ENCODE measurements at places on chromosomes 11 and 22.

DNA sequence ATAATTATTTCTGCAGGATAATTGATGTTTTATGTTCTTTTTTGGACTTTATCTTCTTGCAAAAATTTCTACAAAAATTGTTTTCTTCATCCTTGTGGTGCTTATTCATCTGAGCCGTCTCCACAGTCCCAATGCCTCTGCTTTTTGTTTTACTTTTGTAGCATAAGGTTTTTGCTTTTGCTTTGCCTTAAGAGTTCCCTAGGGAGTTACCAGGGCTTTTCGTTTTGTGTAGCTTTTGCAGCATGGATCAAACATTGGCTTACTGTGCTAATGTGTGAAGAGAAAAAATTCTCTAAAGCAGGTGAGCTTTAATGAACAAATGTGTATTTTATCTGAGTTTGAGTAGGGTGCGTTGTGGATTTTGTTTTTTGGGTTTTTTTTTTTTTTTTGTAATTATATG is 11.8 kb downstream of the XBP1 start:
- DNase-seq = no peak

- DNase-seq = no peak
Observed at GRCh38 chr11:79456501-79456900, 15.7 kb upstream of the TENM4 start.

- no peak for DNase-seq
Observed at GRCh38 chr11:7449211-7449840, 36.0 kb upstream of the OLFML1 start.

DNA sequence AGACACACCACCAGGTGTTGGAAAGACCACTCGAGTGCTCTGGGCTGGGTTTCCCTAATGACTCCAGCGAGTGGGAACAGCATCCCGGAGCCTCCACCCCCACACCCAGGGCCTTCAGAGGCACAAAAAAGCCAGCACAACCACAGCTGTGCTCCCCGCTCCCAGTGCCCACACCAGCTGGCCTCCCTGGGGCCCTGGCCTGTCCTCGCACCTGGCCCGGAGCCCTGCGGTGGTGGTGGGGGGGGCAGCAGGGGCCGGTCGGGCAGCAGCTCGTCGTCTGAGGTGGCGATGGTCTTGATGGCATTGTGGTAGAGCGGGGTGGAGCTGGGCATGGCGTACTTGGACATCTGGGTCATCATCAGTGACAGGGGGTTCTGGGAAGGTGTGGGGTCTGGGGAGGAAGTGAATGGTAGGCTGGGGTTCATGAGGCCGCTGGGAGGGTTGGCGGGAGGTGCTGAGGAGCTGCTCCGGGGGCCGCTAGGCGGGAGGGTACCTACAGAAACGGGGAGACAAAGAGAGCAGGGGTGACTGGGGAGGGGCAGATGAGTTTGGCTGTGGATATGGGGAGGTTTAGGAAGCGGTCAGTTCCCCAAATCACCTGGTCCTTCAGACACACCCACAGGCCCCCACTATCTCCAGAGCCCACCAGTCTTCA is 16.1 kb downstream of the CXCR5 start:
- DNase-seq = no peak

DNA sequence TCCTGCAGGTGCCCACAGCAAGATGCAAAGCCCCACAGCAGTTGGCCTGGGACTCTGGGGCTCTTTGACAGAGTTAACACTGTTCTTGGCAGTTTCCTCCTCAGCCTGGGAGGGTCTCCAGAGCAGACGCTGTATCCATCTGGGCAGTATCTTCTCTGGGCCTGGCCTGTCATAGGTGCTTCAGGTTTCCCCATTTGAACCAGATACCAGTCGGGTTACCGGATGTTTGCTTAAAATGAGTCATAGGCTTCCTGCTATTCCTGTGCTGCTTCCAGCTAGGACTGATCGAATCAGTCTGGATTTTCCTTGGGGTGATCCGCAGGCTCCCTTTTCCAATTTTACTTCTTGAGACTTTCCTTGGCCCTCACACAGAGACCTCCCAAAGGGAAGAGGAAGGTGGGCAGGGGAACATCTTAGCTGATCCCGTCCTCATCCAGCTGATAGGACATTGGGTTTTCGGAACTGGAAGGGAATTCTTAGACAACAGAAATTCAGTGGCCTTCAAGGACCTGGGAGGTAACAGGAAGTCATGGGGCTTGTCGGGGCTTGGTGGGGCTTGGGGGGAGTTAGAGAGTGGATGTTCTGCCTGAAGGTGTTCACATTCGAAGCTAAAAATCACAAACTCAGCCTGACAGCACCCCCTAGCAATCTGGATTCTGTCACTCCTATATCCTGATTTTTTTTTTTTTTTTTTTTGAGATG is 2.4 kb upstream of the RANGAP1 start:
- no peak for DNase-seq

DNA sequence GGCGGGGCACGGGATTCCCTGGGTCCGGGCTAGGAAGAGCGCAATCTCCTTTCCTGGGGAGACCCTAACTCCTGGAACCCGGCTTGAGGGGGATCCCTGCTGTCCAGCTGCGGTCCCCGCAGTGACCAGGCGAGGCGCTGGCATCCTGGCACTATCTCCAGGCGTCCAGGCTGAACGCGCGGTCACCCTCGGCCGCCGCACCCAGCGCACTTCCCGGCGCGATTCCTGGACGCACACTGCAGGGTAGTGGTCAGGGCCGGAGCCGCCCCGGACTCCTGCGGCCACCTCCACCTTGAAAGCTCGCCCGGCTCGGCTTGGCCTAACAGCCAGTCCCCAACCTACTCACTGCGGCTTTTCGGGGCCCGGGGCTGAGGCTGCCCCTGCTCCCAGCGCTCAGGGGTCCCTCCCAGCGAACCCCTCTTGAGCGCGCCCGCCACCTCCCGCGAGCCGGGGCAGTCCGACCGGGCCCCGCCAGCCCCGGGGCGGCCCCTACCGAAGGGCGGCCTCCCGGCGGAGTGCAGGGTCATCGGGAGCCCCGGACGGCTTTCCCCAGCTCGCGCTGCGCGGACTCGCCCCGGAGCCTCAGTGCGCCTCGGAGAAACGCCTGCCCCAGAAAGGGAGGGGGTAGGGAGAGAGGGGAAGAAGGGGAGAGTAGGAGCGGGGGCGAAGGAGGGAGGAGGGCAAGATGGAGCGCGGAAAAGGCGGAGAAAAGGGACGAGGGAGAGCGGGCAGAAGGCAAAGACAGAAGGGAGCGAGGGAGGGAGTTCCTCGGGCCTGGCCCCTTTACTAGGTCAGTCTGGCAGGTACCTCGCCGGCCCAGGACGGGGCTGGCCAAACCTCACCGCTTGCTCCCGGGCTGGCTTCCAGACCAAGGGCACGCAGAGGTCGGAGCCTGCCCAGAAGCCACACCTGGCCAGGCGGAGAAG is 1.0 kb downstream of the POU2AF3 start:
- DNase-seq = no peak

DNA sequence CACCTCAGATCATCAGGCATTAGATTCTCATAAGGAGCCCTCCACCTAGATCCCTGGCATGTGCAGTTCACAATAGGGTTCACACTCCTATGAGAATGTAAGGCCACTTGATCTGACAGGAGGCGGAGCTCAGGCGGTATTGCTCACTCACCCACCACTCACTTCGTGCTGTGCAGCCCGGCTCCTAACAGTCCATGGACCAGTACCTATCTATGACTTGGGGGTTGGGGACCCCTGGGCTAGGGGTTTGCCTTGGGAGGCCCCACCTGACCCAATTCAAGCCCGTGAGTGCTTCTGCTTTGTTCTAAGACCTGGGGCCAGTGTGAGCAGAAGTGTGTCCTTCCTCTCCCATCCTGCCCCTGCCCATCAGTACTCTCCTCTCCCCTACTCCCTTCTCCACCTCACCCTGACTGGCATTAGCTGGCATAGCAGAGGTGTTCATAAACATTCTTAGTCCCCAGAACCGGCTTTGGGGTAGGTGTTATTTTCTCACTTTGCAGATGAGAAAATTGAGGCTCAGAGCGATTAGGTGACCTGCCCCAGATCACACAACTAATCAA is 2.2 kb downstream of the APOC3 start:
- no peak for DNase-seq

- DNase-seq = no peak
Observed at GRCh38 chr22:21990445-21991303, 8.1 kb upstream of the TOP3B start.

DNA sequence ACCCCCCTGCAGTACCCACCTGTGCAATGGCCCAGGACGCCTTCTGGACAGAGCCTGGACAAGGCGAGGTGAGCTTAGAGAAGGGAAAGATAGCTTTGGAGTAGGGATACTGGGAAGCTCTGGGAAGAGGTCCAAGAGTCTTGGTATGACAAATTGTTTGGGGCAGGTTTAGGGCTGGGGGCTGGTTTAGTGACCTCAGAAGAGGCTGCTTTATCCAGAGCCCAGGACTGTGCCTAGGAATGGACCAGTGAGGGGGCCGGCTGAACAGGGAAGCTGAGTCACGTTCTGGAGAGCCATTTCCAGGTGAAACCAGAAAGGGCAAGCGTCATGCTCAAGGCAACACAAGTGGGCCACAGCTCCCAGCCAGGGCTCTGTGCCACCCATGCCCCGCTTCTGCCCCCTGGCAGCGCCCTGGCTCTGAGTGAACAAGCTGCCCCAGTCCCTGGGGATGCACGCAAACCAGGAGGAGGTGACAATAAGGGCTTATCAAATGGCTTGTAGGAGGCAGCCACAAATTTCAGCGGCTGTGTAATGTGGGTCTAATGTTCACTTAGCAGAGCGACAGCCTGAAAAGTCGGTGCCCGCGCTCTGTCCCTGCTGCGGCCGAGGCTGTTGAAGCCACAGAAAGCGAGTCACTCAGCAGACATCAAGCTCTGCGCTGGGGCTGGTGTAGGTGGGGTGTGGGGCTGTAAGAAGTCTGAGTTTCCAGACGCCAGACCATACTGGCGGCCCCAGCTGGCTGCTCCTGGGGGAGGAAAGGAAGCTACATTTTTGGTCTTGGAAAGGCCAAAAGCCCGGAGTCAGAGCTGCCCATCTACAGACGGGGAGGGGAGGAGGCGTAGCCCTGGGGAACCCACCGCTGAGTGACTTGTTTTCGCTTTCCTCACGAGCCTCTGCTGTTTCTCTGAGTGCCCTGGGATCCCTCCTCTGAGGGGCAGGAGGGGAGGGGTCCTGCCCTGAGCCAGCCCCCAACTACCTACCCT is 18.3 kb upstream of the SYT7 start:
- no peak for DNase-seq

DNA sequence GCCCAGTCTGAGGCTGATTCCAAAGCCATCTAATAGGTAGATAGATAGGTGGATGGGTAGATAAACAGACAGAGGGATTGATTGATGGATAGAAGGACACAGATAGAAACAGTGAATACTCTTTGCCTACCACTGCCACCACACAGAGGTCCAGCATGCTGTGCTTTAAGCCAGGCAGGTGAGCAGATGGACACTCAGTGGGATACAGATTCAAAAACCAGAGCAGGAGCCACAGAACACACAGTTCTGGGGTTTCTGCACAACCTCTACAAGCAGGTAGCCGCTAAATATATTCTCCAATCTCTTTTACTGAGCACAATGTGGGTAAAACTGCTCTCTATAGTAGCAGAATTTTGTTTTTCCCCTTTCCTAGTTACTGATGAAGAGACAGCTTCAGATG is 20.5 kb upstream of the JHY start:
- no peak for DNase-seq

DNA sequence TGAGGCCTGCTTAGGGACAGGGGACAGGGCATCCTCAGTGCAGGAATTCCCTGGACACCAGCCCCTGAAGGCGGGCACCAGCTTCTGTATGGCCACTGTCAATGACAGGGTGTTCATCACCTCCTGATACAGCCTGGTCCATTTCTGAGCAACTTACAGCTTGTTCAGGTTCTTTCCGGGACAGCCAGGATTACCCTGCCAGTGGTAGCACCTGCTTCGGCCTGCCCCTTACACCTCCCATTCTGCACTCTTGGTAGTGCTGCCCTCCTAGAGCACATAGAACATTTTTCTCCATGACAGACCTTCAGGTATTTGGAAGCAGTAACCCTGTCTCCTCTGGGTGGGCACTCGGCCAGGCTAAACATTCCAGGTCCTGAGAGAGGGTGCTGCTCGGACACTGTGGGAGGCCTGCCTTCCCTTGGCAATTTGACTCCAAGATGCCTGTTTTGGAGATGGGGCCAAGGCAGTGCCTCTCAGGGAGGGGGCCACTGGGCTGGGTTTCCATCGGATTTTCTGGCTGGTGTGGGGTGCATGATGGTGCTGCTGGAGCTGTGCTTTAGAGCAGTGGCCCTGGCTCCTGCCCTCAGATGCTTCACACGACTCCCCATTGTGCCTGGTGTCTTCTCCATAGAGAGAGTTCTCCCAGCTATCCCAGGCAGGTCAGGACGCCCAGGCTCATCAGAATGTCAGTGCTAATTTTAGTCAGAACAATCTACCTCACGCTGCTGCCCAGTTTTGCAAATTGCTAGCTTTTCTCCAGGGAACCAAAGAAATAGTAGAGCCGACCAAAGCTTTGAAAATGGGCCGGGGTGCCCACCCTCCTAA is 1.2 kb downstream of the GAL3ST3 start:
- DNase-seq = no peak

GRCh38 chr22:42270176-42270509 is 310 bp downstream of the TCF20 start:
- DNase-seq = no peak

- no peak for DNase-seq
Observed at GRCh38 chr11:34988294-34989255, 72.2 kb downstream of the PDHX start.

GRCh38 chr11:11946878-11947277 is 61.5 kb downstream of the DKK3 start:
- DNase-seq = no peak

DNA sequence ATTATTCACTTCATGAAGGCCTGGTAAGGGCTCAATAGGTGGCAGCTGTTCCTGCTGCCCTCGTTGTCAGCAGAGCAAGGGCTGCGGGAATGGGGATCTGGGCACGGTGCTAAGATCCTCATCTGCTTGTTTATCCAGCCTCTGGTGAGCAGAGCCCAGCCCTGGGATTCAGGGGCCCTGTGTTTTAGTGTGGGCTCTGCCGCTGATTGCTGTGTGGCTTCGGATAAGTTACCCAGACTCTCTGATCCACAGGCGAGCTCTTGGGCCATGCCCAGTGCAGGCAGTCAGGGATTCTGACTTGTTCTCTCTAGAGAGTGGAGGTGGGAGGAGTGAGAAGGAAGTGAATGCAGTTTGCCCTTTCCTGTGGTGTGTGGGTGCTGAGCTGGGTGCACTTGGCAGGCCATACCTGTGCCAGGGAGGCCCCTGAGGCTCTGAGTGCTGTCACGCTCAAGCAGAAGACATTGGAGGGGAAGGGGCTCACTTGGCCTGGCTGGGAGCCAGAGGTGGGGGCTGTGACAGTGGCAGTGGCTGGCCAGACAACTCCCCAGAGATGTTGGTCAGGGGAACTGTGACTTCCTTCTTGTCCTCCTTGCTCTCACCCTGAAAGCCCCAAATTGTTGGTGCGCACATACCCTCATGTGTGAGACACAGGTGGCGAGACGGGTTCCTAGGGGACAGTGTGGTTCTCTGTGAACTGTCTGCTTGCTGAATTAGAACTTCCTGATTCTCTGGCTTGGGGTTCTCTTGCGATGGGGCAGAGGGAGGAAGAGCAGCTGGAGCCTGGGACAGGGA is 43.7 kb downstream of the CD82 start:
- DNase-seq = no peak

DNA sequence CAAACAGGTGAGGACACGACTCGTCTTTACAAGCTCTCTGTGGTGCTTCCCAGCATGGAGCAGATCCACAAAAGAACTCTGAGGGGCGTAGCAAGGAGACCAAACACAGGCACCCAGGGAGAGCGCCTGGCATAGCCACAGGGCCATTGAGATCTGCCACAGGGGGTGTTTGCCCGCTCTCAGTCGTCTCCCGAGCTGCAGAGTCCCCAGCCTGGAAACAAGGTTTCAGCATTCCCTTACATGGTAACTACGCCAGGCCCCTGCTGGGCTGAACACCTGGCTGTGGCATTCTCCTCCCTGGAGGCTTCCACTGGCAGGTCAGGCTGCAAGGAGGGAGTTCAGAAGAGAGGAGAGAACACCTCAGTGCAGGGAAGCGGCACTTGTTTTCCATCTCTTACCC is 962.1 kb downstream of the NTM start:
- DNase-seq = no peak

All from stimulated activated CD4-positive, alpha-beta T cell treated with anti-CD3 and anti-CD28 coated beads, Interleukin-4, amount 100 ng/mL, for 48 hours (primary cell).